T-helper 1 cell (primary cell): ENCODE measurements at places on chromosomes 3 and 15.

- no peak for DNase-seq
Measured at GRCh38 chr3:126021224-126021623, 52.2 kb downstream of the ROPN1B start.

GRCh38 chr15:66831801-66832390, 129.9 kb downstream of the SMAD6 start:
- DNase-seq: no peak

GRCh38 chr3:138336454-138336999, 6.9 kb upstream of the NME9 start:
- DNase-seq: no peak

- DNase-seq: no peak
Measured at GRCh38 chr3:149545049-149545448, 70.6 kb downstream of the TM4SF4 start.

- DNase-seq: no peak
Measured at GRCh38 chr15:83323296-83323711, 38.8 kb upstream of the BNC1 start.
